Stimulated activated CD8-positive, alpha-beta memory T cell treated with anti-CD3 and anti-CD28 coated beads, Interleukin-7, amount 100 ng/mL, for 48 hours (primary cell): ENCODE measurements at places on chromosomes 7 and 10.

- no peak for DNase-seq
Measured at GRCh38 chr7:81628951-81629350, 140.9 kb downstream of the HGF start.

GRCh38 chr7:138083859-138084258 is 7.6 kb downstream of the AKR1D1 start:
- no peak for DNase-seq

DNA sequence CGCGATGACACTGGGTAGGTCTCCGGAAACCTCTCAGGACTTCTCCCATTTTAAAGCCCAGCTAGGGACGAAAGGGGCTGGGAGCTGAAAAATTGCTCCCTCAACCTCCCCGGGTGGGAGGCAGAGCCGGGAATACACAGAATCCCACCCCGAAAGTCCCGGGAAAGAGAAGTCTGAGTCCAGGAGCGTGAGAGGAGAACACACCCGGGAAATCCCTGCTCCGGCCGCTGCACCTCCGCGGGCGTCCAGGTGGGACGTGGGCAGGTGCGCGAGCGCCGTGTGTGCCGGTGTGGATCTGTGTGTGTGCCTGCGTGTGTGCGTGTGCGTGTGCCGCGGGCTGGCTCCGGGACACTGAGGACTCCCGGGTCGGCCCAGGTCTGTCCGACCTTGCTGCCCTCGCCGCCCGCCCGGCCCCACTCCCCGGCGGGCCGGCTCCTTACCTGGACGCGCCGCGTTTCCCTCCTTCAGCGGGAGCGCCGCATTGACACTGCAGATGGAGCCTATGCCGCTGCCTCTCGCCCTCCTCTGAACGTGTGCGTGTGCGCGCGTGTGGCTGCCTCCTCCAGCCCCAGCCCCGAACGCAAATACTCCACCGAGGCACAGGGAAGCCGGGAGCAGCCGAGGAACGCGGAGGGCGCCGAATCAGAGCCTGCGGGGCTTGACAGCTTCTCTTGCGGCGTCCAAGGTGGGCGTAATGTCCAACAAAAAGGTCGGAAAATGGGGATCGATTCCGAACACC is at the start of gene PLXNA4:
PLXNA4 (minus strand) TSS at position 489 of the 739 bp plus-strand sequence. CDS start 67,777 bp downstream, outside the sequence.
- DNase-seq, result no peak

DNA sequence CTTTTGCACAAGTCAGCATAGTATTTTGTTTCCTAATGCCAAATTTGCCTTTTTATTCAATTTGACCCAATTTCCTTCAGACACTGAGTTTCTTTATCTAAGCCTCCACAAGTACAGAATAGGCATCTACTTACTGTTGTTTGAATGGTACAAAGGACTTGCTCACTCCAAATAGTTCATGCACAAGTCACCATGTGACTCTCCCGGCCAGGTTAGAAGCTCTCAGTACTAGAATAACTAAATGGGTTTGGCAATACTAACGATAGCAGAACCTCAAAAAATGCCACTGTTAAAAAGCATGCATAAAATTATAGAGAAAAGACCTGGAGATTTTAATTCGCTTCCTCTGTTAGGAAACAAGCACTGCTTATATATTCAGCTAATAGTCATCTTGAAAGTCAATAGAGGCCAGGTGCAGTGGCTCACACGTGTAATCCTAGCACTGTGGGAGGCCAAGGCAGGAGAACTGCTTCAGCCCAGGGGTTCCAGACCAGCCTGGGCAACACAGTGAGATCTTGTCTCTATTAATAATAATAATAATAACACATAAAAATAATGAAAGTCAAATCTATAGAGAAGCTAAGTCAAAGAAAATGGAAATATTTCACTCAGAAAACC is 335.8 kb upstream of the MBL2 start:
- DNase-seq, result no peak

DNA sequence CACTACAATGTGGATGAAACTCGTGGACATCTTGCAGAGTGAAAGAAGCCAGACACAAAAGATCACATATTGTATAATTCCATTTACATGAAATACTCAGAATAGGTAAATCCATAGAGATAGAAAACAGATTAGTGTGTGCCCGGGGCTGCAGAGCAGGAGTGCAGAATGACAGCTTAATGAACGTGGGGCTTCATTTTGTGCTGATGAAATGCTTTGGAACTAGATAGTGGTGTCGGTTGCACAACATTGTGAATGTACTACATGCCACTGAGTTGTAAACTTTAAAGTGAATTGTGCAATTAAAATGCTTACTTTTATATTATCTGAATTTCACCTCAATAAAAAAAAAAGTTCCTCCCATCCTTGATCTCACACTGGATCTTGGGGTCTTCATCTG is 31.8 kb upstream of the CARD11 start:
- DNase-seq, result no peak

- DNase-seq, result no peak
Measured at GRCh38 chr10:76236356-76236755, 804.9 kb downstream of the LRMDA start.

- DNase-seq, result no peak
Measured at GRCh38 chr7:11410656-11411644, 421.0 kb downstream of the THSD7A start.

DNA sequence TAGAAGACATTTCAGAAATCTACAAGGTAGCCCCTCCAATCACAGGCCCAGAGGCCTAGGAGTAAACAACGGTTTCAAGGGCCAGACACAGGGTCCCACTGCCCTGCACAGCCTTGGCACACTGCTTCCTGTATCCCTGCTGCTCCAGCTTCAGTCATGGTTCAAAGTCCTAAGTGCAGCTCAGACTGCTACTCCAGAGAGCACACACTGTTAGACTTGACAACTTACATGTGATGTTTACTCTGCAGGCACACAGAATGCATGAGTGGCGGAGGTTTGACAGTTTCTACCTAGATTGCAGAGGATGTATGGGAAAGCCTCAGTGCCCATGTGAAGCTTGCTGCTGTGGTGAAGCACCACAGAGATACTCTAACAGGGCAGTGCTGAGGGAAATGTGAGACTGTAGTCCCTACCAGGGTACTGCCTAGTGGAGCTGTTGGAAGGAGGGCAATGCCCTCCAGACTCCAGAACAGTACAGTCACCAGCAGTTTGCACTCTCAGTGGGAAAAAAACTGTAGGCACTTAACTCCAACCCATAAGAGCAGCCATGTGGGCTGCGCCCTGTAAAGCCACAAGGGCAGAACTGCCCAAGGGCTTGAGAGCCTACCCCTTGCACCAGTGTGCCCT is 270.0 kb downstream of the ZWINT start:
- no peak for DNase-seq

DNA sequence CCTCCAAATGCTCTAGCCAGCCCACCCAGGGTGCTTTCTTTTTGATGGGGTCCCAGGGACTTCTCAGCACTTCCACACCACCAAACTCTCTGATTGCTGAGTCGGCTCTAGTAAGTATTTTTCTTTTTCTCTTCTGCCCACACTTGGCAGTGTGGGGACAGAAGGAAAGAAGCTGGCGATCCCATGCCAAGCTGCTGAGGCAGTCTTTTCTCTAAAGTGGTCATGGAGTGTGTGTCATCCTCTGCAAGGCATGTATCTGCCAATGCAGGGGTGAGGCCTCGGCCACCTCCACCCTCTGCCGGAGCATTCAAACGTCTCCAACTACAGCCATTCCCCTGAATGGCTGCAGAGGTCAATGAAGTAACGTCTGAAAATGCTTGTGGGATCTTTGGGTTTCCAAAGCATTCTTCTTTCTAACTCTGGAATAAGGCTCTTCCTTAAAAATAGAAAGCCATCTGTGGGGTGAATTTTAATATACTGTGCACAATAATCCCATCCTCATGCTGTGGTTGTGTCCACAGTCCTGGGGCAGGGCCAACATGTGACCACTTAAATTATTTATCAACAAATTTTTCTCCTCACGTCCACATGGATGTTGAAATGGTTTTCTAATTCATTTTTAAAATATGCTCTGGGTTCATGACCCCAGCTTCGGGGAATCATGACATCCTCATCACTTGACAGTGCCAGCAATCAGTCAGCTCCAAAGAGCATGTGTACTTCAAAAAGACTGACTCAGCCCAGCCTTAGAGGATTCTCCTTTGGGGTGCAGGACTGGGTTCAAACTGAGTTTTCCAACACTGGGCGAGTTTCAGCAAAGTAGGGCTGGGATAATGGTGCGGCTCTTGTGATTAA is 171.3 kb upstream of the ITGB1 start:
- DNase-seq, result no peak

GRCh38 chr7:38950309-38950708 is 27.4 kb upstream of the POU6F2 start:
- DNase-seq, result no peak

- no peak for DNase-seq
Measured at GRCh38 chr7:19984231-19984632, 210.8 kb upstream of the TMEM196 start.
